ENCODE measurements at places on chromosomes 11 and 22.

DNA sequence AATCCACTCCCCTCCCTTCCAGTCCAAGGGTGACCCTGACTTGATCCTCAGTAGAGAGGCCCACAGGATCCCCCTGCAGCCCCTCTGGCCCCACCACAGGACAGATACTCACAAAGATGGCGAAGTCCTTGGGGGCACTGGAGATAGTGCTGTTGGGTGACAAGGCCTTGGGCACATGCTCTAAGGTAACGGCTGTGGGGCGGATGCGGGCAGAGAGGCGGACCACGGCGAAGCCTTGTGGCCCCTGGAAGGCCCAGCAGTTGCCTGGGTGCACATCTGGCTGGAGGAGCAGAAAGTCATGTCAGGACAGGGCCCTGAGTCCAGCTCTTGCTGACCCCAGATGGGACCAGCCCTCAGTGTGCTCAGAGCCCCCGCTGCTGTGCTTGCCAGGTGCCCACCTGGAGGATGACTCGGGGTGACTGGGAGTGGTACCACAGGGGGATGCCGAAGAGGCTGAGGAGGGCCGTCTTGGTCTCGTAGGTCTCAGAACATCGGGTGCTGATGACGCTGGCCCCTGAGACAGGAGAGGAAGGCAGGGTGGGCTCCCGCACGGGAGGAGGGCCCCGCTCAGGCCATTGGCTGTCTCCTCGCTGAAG, 17.2 kb downstream of the SUN2 start:
- no peak for DNase-seq

DNA sequence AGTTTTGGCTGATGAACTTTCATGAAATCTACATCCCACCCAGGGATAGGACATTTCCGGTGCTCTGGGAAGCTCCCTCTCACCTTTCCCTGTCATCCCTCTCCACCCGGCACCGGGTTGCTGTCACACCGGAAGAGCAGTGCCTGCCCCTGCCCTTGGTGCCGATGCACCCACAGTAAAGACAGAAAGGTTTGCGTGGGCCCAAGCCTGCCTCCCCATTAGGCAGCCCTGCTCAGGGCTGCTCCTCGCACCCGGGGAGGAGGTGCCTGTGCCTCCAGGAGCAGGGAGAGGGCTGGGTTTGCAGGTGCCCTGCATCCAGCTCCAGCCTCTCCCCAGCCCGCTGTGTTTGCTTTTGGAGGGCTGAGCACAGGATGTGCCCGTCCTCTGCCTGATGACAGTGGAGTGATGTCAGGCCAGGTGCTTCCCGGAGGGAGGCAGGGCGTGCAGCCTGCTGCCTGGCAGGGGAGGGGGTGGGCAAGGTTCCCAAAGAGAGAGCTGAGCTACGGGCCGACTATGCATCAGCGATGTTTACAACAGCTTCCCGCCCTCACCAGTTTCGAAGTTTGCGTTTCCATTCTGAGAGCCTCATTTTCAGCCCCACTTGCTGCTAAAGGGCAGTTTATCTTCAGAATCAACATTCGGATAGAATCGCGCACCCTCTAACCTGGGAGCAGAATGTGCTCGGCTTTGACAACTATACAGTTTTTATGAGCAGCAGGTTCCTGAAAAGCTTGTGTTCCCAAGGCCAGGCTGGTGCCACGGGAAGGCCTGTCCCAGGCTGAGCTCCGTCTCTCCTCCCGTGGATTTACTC, 83.2 kb upstream of the CLDN5 start:
- DNase-seq = no peak

GRCh38 chr11:20731676-20732215, 62.4 kb downstream of the NELL1 start:
- no peak for DNase-seq

DNA sequence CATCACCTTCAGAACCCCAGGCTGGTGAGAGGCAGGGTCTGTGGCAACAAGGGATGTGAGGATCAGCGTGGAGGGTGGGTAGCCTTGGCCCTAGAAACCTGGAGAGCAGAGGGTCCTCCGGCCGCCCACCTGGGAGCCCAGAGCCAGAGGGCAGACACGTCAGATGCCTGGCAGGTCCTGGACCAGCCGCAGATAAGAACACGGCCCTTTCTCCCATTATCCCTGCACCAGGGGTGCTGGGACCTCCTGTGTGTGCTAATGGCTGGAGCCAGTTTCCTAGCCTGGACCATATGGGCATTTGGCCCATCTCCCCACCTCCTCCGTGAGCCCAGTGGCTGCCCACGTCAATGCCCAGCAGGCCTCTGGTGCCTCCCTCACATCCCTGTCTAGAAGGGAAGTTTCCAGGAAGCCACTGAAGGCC, 88.4 kb downstream of the MORC2 start:
- no peak for DNase-seq

GRCh38 chr11:133503776-133504175, 28.5 kb downstream of the OPCML start:
- DNase-seq = no peak

Data from activated T-cell treated with anti-CD3 and anti-CD28 coated beads for 24 hours (primary cell).